ENCODE measurements at places on chromosomes 5 and 9.
A peak's percentile ranks its signal among the peaks of the same experiment; 100 is the strongest.

- peak; percentile 51 for DNase-seq
Observed at GRCh38 chr5:174910245-174910737, 185.9 kb downstream of the MSX2 start.

GRCh38 chr5:60809891-60810425 is 34.1 kb downstream of the ELOVL7 start:
- DNase-seq = no peak

- peak; percentile 27 for DNase-seq
Observed at GRCh38 chr5:168683247-168683926, 104.2 kb upstream of the PANK3 start.

- DNase-seq = no peak
Observed at GRCh38 chr5:54457094-54457862, 1.8 kb downstream of the HSPB3 start.

GRCh38 chr5:159091065-159091464 is 8.7 kb downstream of the EBF1 start:
- DNase-seq = no peak

DNA sequence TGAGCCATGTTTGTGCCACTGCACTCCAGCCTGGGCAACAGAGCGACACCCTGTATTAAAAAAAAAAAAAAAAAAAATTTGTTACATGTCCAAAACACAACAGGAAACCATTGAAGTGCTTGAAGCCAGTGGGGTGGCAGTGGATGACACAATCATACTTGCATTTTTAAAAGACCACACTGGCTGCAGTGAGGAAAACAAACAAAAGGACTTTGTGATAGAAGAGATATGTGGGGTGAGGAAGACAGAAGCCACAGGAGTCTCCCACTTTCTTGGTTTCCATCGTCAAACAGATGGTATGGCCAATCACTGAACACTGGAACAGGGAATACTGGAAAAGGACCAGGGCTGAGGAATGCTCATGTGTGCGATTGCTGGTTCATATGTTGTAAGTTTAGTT is 20.9 kb upstream of the COMMD10 start:
- no peak for DNase-seq

DNA sequence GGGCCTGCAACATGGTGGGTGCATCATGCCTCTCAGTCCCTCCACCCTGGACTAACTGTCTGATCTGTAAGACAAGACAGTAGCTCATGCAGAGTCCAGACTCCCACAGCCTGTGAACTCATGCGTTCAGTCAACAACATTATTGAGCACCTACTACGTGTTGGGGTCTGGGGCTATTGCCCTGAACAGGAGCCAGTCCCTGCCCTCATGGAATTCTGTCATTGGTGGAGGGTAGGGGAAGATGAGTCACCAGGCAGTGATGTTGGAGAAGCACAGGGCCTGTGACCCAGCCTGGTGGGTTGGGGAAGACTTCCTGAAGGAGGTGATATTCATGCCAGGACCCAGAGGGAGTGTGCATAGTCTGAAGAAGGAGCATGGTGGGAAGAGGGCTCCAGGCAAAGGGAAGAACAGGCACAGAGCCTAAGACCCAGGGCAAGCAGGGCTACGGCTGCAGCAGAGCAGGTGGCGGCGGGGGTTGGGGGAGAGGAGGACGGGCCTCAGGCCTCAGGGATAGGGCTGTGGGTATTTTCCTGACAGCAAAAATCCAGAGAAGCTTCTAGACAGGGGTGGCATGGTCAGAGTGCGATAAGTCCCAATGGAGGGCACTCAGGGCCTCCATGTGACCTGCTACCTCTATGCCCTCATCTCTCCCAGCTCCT is 26.7 kb upstream of the PSD2 start:
- DNase-seq = no peak

DNA sequence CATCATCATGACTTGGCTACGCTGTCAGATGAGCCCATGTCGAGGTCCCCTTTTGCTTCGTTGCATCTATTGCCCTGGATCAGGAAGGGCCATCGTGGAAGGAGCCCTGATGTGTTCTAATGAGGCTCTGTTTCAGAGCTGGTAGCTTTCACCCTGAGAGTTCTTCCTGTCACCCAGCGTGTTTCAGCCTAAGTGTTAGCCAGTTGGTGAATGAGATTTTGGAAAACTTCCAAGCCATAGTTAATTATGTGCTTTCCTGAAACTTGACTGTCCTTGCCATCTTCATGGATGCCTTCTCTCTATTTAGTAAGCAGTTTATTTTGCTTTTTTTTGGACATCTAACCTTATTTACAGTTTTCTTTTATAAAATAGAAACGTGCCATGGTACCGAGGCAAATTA is 1695.4 kb upstream of the WWC1 start:
- DNase-seq = no peak

DNA sequence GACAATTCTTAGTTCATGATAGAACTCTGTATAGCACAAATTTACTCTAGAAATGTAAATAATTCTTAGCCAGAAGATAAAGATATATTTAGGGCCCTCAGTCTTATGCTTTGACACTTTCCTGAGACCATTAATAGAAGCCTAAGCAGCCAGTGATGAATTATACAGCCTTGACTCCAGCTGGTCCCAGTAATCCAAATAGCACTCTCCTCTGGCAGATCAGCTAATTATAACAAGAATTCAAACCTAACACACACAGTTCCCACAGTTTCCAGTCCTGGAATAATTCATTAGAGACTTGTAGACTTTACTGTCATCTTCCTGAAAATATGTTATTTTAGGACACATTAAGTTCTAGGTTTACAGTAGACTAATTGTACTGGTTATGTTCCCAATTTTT is 50.4 kb downstream of the SHOC1 start:
- no peak for DNase-seq

GRCh38 chr9:27548055-27548741 is 18.6 kb upstream of the MOB3B start:
- no peak for DNase-seq

DNA sequence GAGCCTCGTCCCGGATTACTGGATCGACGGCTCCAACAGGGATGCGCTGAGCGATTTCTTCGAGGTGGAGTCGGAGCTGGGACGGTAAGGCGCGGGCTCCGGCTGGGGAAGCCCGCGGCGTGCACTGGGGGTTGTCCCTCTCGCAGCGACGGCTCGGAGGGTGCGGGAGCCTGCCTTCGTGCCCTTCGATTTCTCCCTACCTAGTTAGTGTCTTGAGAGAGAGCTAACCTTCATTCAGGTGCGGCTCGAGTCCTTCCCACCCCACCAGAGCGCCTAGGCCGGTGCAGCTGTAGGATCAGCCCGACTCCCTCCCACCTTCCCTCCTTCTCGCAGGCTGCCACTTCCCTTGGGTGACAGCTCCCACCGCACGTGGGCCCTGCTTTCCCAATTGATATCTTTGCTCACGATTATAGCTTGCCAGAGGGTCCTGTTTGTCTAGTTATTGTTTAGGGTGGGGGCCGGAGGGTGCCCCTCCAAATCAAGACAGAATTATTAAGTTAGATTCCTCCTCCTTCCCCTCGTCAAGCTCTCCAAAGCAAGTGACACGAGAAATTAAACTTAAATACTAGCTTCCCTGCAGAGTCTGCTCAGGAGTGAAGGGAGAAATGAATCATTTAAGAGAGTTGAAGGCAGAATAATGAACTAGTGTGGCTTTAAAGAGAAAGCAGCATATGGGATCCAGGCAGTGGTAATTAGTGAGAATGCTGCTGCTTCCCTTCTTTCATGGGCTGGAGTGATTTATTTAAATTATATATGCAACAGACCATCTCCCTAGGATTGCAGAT is 569 bp downstream of the CAMK4 start:
- peak; percentile 37 for DNase-seq

- peak; percentile 58 for DNase-seq
Observed at GRCh38 chr5:172274951-172275753, 8.4 kb downstream of the UBTD2 start.

Measured in stimulated activated CD4-positive, alpha-beta T cell treated with anti-CD3 and anti-CD28 coated beads, Interleukin-12 subunit alpha, Interleukin-12 subunit beta, amount 100 ng/mL, for 4 hours (primary cell).